A549 treated with DMSO at 1 μM for 4 hours (cell line): ENCODE measurements at places on chromosomes 12 and 14. TPM values are rescaled to one million over a fixed set of nuclear protein-coding genes. Genes with fewer than 3 reads are reported as not detected.

Gene ZNF385A
- total RNA-seq, result 12.8 to 22.1 TPM (median 18.3 TPM) in 5 replicates

Gene PWP1
- 87.4 to 101 TPM (median 92.9 TPM) in 5 replicates for total RNA-seq

Gene PTHLH
- total RNA-seq, result 37.6 to 41.9 TPM (median 40.6 TPM) in 5 replicates

Gene CPNE8
- 11.1 to 13.5 TPM (median 11.5 TPM) in 5 replicates for total RNA-seq

Gene KSR2
- 0.78 to 0.84 TPM (median 0.80 TPM) in 5 replicates for total RNA-seq

Gene KLHL33
- total RNA-seq, result not detected in 5 replicates

Gene C12orf50
- 0.07 to 0.10 TPM (median 0.08 TPM) in 4 of 5 replicates, not detected in the other for total RNA-seq

Gene SVOP
- not detected in 5 replicates for total RNA-seq

Gene CLEC9A
- total RNA-seq, result not detected in 5 replicates

Gene SLC10A1
- not detected in 5 replicates for total RNA-seq

Gene HOXC12
- not detected in 5 replicates for total RNA-seq

Gene BIN2
- total RNA-seq, result 0.05 to 0.11 TPM (median 0.08 TPM) in 4 of 5 replicates, not detected in the other

Gene TMEM30B
- 0.12 to 0.26 TPM (median 0.20 TPM) in 5 replicates for total RNA-seq

Gene HVCN1
- total RNA-seq, result 0.48 to 0.81 TPM (median 0.62 TPM) in 5 replicates

Gene PLEKHH1
- 3.6 to 4.6 TPM (median 4.5 TPM) in 5 replicates for total RNA-seq

Gene CRIP1
- 1,543 to 1,873 TPM (median 1,721 TPM) in 5 replicates for total RNA-seq

Gene RIMBP2
- total RNA-seq, result not detected in 5 replicates

Gene LGR5
- total RNA-seq, result not detected in 5 replicates

Gene SERPINA1
- total RNA-seq, result 0.37 to 0.92 TPM (median 0.63 TPM) in 5 replicates

Gene SELPLG
- total RNA-seq, result 0.94 to 1.3 TPM (median 1.0 TPM) in 5 replicates

Gene YLPM1
- 41.6 to 44.2 TPM (median 43.4 TPM) in 5 replicates for total RNA-seq

Gene KERA
- total RNA-seq, result not detected in 5 replicates

Gene AKAP5
- 0.42 to 0.52 TPM (median 0.45 TPM) in 5 replicates for total RNA-seq

Gene TMEM63C
- total RNA-seq, result 0.53 to 1.0 TPM (median 0.81 TPM) in 5 replicates

Gene KRT72
- total RNA-seq, result not detected in 5 replicates

Gene REP15
- total RNA-seq, result 0.22 to 0.78 TPM (median 0.49 TPM) in 5 replicates

Gene BDKRB2
- total RNA-seq, result 3.2 to 6.6 TPM (median 5.9 TPM) in 5 replicates

Gene LRP1-AS
- total RNA-seq, result not detected in 5 replicates

Gene ADAM21
- total RNA-seq, result 0.06 TPM in 2 of 5 replicates, not detected in the others

Gene CLEC2A
- total RNA-seq, result not detected in 5 replicates

Gene KRT73
- not detected in 5 replicates for total RNA-seq

Gene KRT2
- 0.04 TPM in 1 of 5 replicates, not detected in the others for total RNA-seq

Gene ATL1
- 4.4 to 5.1 TPM (median 4.5 TPM) in 5 replicates for total RNA-seq
